ENCODE measurements at places on chromosomes 11 and 22.

DNA sequence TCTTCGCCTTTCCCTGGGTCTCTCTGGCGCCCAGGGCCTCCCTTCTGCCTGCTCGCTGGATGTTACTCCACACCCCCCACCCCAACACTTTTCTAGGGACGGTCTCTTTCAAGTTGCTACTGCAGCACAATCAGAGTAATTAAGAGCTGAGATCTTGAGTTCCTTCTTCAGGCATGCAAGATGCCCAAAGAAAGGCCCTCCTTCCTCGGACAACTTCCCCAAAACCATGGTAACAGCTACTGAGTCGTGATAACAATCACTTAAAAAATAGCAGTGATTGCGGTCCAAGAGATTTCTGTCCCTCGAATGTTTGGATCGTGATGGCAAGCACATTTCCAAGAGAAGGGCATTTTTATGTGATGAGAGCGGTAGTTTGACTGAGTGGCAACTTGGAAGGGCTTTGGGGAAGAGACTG, 638 bp upstream of the TENM4 start:
- DNase-seq = no peak

GRCh38 chr11:31246451-31247165, 122.9 kb downstream of the DCDC1 start:
- DNase-seq = no peak

DNA sequence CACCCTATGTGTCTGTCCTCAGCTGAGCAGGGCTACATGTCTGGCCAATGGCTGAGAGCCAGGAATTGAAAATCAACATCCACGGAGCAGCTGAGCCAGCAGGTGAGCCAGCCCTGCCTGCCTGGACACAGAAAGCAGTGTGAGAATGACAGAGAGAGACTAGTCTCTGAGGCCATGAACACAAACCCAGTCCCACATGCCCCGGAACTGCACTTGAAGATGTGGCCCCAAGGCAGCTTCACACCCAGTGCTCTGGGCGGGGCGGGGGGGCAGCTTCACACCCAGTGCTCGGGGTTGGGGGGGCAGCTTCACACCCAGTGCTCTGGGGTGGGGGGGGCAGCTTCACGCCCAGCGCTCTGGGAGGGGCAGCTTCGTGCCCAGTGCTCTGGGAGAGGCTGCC, 37.6 kb downstream of the TRMU start:
- no peak for DNase-seq

DNA sequence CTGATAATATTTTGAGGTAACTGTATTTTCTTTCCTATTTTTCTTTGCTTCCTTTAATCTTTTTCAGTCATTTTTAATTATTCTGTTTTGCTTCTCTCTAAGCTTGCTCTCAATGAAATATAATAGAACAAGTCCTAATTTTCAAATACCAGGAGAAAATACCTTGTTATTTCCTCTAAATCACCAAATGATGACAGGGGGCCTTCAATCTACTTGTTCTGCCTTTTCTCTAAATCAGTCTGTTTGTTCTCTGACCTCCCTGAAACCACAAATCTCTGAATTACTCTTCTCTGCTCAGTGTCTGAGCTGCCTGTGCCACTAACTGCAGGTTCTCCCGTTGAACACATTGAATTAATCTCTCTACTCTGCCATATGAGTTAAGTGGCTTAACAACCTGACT, 286.2 kb downstream of the C11orf87 start:
- no peak for DNase-seq

DNA sequence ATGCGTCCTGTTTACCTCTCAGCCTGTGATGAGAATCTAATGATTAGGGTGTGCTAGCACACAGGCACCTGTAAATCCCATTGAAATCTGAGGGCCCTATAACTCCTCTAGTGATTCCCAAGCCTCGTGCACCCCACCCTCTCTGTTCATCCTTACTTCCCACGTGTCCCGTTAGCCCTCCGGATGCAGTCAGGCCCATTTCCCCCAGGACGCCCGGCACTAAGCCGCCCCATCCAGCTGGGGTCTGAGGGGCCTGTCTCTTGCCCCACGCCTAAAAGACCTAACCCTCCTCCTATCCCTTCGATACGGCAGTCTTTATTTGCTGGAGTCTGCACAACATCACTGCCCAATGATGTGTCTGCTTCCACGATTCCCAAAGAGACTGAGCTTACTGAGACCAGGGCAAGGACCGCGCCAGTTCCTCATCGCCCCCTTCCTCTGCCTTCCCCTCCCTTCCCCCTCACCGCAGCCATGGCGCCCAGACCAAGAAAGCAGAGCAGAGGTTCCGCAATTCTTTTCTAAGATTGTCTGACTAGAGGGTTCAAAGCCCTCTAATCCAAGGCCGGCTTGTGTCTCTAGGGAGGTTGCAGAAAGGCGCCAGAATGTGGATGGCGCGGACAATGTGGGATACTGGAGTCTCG, 1.1 kb upstream of the FADS2 start:
- no peak for DNase-seq

DNA sequence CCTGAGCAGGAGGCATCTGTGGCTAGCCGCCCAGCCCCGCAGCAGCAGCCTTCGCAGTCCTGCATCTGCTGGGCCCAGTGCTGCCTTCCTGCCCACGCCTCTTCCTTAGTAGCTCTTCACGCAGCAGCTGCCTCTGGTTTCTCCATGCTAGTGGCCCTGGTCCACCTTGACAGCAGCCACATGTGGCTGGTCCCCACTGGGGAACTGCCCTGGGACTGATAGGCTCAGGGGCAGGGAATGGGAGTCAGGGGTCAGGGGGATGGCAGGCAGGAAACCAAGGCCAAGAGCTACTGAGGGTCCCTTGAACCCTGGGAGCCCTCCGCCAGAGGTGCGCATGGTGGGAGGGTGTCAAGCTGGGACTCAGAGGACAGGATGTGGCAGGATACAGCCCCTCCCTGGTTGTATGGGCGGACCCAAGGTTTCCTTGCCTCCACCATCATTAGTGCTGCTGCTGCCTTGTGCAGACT, 99.4 kb upstream of the PITPNB start:
- no peak for DNase-seq

- DNase-seq = peak; percentile 80
These were observed at the start of gene YAP1 for GRCh38 chr11:102109896-102110760. Gene YAP1 (plus strand): TSS chr11:102110447. CDS start chr11:102110849, 402 bp downstream.

DNA sequence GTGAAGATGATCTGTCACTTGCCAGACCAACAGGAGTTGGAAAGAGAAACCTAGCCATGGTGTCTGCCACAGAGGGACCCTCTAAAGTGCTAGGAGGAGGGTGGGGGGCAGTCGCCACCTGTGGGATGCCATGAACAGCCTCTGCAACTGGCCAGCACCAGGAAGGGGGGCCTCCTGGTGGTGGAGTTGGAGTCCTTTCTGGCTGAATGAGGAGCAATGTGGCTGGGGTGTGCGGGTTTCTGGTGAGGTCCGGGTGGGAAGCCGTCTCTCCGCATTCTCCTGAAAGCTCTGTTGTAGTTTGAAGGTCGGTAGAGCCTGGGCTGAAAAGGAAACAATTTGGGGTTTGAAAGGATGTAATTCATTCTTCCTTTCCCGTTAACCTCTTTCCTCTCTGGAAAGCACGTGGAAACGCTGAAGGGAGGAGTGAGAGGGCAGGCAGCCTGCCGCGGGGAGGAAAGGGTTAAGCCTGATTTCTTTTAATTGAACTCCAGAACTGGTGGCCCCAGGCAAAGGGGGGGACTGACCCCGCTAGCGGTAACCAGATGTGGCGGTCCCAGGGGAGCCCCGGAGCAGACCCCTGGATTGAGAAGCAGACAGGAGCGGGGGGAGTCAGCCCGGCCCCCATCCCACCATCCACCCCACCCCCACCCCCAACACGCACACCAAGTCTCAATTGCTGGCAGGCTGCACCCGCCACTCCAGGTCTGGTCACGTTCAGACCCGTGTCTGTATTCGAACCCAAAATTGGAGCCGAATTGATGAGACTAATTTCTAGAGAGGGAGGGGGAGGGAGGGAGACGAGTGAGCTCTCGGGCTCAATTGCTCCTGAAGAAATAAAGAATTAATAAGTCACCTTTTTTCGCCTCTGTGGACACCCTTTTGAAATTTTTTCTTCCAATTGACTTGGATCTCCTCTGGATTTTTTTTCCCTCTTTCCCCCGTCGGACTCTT, 1.8 kb upstream of the FLI1 start:
- DNase-seq = no peak

DNA sequence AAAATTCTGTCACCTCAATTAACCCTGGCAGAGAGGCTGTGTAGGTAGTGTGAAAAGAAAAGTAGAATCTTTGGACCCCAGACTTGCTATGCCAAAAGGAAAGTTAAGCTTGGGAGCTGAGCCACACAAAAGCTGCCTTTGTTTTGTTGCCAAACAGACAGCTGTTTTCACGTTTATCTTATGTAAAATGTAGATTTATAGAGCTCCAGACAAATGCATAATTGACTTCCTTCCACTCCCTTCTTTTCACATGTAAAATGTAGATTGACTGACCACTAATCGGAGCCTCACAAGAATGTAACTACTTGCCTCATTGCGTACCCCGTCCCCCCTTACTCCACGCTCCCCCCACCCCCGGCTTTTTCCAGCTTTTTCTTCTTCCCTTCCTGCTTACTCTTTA, 2302.2 kb upstream of the RAG2 start:
- no peak for DNase-seq

GRCh38 chr11:30451167-30451566, 128.3 kb downstream of the ARL14EP start:
- DNase-seq = no peak

GRCh38 chr11:94129512-94130297, 1.1 kb downstream of the PANX1 start:
- DNase-seq = no peak

- DNase-seq = no peak
These were observed 763 bp upstream of the MS4A7 start for GRCh38 chr11:60377401-60378136.

DNA sequence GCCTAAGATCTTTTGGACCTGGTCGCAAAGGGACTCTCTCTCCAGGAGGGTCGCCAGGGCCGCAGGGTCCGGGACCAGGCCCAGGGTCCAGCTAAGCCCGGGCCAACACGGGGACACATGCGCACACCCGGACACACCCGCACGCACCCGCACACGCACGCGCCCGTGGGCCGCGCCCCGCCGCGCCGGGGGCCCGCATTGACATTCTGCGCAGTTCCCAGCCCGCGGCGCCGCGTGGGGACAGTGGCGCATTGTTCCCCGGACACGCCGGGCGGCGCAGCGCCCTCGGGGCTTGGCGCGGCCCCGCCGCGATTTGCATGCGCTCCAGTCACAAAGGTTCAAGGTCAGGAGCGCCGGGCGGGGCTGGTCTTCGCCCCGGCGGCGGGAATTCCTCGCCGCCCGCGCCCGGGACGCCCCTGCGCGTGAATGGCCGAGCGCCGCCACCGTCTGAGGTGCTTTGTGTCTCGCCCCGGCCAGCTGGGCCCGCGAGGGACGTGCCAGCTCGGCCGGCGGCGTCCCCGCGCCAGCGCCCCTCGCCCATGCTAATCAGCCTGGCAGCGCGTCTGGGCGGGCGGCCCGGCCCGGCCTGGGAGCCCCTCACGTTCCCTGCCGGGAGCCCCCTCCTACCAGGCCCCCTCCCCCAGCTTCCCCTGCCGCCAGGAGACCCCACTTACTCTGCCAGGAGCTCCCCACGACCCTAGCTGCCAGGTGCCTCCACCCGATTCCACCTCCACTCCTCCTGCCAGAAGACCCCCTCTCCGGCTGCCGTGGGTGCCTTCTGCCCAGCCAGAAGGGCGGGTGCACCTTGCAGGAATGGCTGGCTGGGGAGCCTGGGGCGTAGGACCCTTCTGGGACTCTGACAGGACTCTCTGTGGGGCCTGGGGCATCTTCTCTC, 50.5 kb upstream of the WNT7B start:
- no peak for DNase-seq

DNA sequence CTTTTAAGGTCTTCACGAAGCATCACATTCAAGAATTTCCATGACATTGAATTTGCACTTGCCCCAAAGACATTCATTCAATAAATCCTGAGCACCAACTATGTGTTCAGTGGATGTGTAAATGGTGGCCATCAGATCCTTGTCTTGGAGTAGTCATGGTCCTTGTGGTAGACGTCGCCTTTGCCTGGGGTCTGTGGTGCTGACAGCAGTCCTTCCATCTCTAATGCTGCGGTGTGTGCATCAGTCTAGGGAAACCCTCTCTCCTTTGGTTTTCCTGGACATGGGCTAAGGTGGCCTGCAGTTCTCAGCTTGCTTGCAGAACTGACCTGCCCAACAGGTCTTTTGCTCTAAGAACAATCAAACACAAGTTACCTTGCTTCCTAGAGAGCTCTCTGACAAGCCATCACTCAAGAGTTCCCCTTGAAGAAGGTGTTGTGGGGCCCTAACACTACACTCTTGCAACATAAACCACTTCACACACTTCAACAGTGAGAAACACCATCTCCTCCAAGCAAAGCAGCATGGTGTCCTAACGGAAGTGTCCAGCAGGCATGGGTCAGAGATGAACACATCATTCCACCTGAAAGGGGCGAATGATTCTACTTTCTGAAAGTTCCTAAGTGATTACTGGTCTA, 72.1 kb downstream of the BUD13 start:
- DNase-seq = no peak

- no peak for DNase-seq
These were observed 41.6 kb upstream of the UCP3 start for GRCh38 chr11:74050465-74050864.

- no peak for DNase-seq
These were observed 125.7 kb downstream of the KIRREL3 start for GRCh38 chr11:126874831-126875230.

DNA sequence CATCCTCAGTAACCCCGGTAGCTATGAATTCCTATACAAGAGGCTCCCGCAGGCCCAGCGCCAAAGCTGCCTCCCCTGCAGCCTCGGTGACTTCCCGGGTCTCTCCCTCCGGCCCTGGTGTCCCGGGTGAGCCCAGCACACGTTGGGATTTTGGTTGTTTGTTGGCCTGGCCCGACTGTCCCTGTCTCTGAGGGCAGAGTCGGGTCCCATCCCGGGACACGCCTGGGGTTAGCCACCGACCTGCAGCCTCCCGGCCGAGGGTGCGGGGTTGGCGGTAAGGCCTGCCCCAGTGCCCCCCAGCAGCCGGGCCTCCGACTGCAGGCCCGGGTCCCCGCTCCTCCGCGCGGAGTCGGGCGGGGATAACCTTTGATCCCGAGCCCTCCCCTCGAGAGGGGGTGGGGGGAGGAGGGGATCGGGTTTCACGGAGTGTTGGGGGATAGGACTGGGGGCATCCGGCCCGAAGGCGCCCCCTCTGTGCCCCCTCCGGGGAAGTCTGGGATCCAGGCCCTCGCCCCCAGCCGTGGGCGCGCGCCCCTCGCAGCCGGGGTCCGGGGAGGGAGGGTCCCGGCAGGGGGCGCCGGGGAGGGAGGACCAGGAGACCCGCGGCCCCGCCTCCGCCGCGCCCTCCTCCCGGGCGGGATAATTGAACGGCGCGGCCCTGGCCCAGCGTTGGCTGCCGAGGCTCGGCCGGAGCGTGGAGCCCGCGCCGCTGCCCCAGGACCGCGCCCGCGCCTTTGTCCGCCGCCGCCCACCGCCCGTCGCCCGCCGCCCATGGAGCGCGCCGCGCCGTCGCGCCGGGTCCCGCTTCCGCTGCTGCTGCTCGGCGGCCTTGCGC, at the start of gene FBLN1:
TSS of gene FBLN1 (plus strand) at position 669 of the 835 bp plus-strand sequence. CDS start at position 772, 103 bp downstream.
- no peak for DNase-seq

DNA sequence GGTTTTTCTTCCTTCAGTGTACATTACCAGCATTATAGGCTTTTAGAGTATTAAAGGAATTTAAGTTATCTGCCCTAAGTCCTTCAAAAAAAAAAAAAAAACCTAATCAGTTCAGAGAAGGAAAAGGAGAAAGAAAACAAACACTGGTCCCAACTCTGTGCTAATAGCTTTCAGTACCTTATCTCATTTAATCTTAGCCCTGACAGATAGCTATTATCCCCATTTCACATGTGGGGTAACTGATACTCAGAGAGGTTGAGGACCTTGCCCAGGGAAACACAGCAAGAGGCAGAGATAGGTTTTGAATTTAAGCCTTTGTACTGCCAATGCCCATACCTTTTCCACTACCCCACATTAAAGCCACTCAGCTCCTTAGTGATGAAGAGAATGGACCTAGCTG, 43.4 kb downstream of the FAT3 start:
- no peak for DNase-seq

- no peak for DNase-seq
These were observed 763 bp downstream of the SMIM45 start for GRCh38 chr22:41952713-41953112.
